ENCODE measurements at places on chromosomes 13 and 19.

DNA sequence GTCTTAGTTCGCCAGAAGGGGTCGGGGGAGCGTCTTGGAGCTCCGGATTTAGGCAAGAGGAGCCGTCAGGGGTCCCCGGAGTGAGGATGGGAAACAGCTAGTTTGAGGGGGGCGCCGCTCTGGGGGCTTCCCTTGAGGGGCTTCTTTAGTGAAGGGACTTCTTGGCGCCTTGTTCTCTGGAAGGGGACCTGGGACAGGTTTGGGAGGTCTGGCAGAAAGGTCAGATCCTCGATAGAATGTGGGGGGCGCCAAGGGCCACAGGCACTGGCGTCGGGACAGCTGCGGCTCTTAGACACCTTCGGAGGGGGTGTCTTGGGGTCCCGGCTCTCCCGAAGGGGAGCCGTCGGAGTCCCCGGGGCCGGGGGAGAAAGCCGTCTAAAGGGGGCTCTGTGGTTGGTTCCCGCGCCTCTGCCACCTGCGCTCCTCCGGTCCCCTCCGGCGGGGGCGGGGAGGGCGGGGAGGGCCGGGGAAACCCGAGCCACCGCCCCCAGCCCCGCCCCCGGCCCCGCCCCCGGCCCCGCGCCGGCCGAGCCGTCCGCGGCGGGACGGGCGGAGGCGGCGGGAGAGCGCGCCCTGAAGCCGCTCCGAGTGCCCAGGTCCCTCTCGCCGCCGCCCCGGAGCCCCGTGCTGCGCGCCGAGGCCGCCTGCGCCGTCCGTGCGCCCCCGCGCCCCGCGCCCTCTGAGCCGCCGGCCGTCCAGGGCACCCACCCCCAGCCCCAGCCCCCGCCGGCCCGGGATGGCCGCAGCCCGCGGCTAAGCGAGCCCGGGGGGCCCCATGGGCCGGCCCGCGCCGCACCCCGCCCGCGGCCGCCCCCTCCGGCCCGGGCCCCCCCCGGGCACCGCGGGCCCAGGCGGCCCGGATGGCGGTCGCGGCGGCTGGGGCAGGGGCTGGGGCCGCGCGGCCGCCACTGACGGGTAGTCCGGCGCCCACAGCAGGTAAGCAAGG lies at the start of gene NRTN:
Gene NRTN (plus strand): TSS at position 552 of the 946 bp plus-strand sequence. CDS start 19,099 bp downstream, outside the sequence.
- DNase-seq = no peak

DNA sequence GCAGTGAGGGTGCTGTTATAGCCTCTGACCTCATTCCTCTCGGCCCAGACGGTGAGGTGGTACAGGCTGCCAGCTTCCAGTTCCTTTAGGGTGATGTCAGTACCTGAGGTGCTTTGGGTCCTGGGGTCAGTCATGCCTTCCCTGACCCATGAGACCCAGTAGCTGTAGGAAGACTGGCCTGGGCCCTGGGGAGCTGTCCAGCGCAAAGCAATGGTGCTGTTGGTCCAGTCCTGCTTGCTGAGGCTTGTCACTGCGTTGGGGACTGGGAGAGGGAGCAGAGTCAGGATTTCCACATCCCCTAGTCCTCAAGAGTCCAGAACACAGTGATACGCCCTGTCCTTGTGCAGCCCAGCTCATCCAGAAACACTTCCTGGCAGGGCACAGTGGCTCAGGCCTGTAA lies 10.7 kb downstream of the PTPRH start:
- DNase-seq = no peak

GRCh38 chr13:72983085-72983768 lies 75.6 kb upstream of the KLF5 start:
- DNase-seq = no peak

GRCh38 chr13:104485571-104485970 lies 1419.4 kb upstream of the SLC10A2 start:
- DNase-seq = no peak

DNA sequence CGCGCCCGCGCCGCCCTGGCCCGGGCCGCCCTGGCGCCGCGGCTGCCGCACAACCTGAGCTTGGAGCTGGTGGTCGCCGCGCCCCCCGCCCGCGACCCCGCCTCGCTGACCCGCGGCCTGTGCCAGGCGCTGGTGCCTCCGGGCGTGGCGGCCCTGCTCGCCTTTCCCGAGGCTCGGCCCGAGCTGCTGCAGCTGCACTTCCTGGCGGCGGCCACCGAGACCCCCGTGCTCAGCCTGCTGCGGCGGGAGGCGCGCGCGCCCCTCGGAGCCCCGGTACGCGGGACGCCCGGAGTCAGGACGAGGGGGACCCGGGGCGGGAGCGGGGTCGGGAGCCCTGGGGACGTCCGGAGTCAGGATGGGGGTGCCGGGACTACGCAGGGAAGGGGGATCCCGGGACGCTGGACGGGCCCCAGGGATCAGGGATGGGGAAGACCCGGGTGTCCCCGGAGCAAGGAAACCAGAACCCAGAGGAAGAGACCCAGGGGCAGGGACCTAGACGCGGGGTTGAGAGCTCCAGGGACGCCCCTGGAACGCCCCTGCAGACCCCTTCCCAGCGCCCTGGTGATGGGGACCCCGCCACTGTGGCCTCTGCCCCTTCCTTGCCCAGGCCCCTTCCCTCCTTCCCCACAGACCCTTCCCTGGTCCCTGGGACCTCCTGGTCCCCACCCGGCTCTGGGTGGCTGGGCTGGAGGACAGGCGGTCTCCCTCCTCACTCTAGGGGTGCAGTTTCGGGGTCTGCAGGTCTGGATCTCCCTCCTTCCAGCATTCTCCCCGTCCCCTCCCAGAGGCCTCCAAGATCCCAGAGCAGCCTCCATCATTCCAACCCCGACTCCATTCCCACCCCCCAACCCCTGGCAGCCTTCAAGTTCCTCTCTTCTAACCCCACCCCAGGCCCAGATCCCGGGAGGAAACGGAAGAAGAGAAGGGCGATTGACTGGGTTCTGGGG lies 645 bp downstream of the GRIN3B start:
- DNase-seq = no peak

DNA sequence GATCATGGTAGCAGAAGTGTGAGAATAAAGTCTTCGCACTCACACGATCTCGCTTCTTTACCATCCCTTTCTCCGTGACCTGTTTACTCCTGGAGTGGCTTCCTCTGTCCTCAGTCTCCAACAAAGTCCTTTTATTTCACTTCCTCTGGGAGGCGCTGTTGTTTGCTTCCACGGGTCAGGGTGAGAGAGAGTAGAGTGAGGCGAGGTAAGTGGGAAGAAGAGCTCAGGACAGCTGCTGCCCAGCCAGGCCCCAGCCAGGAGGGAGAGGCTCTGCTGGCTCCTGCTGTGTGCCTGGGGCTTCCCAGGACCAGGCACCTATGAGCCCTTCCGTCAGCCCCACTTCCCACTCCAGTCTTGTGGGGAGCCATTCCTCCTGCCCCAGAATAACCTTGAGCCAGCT lies 242.1 kb downstream of the FGF9 start:
- no peak for DNase-seq

DNA sequence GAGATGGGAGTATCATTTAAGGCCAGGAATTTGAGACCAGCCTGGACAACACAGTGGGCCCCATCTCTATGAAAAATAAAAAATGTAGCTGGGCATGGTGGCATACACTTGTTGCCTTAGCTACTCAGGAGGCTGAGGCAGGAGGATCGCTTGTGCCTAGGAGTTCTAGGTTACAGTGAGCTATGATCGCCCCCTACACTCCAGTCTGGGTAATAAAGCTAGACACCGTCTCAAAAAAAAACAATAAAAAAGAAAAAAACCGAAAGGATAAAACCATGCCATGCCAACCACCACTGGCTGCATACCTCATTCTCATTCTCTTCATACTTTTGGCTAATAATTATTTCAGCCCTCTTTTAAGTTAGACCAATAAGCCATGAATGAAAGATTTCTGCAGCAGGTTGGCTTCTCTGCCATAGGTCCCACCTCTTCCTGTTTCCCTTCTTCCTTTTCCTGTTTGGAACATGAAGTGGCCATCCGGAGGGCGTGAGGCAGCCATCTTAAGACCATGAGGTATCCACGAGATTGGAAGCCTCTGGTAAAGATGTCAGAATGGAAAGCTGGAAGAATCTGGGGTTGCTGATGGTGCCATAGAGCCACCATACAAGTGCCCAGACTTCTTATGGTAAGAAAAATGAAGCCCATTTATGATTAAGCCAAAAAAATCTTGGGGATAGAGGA lies 171.3 kb downstream of the CACNA1A start:
- no peak for DNase-seq

DNA sequence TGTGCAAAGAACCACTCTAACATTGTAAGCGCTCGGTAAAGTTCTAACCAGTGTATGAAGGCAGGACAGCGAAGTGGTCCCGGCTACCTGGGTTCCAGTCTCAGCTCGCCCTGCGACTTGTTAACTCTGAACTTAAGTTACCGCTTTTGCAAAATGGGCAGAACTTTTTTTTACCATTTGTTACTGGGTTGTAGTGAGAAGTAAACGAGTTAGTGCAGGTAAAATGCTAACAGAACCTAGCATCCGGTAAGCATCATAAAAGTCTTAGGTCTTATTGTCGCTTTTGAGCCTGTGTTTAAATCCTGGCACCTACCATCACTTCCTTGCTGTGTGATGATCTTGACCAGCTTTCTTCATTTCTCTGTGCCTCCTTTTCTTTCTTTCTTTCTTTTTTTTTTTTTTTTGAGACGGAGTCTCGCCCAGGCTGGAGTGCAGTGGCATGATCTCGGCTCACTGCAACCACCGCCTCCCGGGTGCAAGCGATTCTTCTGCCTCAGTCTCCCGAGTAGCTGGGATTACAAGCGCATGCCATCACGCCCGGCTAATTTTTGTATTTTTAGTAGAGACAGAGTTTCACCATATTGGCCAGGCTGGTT lies 734 bp upstream of the TRMT1 start:
- no peak for DNase-seq

GRCh38 chr13:21703846-21704245 lies 33.0 kb downstream of the FGF9 start:
- no peak for DNase-seq

DNA sequence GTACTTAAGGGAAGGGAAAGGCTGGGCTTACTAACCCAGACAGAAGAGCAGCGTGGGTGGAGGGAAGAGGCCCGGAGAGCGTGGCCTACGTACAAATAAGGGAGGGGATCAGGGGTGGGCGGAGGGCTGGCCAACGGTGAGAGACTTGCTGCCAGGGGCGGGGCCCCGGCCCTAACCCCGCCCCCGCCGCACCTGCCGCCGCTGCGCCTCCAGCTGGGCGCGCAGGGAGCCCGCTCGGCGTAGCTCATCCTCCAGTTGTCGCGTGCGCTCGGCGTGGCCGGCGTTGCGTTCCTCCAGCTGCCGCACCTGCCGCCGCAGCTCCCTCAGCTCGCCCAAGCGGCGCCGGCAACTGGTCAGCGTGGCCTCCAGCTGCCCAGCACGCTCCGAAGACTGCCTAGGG lies 5.7 kb downstream of the HOOK2 start:
- DNase-seq = no peak

DNA sequence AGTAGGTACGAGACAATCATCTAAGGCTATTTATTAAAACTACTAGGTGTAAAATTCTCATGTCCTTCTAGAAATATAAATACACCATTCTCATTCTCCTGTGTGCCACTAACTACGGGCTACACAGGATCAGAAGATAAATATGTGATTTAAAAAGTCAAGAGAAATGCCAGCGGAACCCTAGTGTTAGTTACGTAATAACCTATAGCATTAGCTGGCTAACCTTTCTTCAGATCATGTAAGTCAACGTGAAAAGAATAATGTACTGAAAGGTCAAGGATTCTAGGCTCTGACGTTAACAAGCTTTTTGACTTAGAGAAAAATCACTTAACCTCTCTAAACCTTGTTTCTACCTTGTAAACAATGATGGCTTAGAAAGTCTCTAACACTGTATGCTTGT lies 121.8 kb downstream of the RGCC start:
- DNase-seq = no peak

- no peak for DNase-seq
These were observed at the start of gene PODNL1 for GRCh38 chr19:13938301-13939064. Gene PODNL1 (minus strand): TSS chr19:13938417. CDS start chr19:13938181, 236 bp downstream.
